ENCODE measurements at places on chromosomes 7 and 10.

DNA sequence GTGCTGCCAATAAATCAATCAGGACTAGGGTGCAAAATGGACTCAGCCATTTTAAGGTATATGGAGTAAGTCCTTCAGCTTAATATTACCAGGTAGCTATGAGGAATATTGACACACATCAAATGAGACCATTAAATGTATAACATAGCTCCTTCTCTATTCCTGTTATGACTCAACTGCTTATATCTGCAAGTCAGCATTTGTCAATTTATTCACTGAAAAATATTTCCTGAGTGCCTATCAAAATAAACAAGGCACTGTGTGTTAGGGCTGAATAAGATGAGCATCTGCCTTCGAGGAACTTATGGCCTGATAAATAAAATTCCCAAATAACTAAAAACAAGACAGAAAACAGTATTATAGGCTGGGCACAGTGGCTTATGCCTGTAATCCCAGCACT lies 113.8 kb downstream of the CDK6 start:
- peaks cover 9% of the 10 kb centered on the region for H3K4me1 ChIP-seq
- H3K4me3 ChIP-seq = no peak overlapping the region
- H3K27ac ChIP-seq = no peak overlapping the region
- H3K36me3 ChIP-seq = peaks cover 9% of the 10 kb centered on the region

- H3K36me3 ChIP-seq = no peaks in the 10 kb centered on the region
- H3K27ac ChIP-seq = no peak overlapping the region
- no peaks in the 10 kb centered on the region for H3K4me1 ChIP-seq
- H3K4me3 ChIP-seq = no peak overlapping the region
These were observed 926 bp upstream of the C7orf33 start for GRCh38 chr7:148589640-148590039.

DNA sequence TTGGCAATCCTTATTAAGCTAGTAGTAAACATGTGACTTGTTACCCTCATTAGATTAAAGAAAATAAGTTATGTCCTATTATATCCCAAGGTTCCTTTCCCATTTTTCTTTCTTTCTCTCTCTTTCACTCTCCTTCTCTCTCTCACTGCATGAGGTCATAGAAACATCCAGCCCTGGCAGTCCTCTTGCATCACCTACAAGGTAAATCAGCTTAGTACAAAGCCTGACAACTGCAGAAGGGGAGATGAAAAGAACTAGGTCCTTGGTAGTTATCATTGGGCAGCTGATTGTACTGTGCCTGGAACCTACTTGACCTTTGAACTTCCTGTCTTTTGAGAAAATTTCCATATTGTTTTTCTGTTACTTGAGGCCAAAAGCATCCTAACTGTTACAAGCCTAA lies 307.9 kb upstream of the SP8 start:
- no peak for DNase-seq
- H3K36me3 ChIP-seq = no peaks in the 10 kb centered on the region
- no peak overlapping the region for H3K4me3 ChIP-seq
- H3K4me1 ChIP-seq = no peaks in the 10 kb centered on the region
- H3K27me3 ChIP-seq = no peaks in the 10 kb centered on the region

GRCh38 chr7:26166684-26167266 lies 14.8 kb downstream of the NFE2L3 start:
- H3K27me3 ChIP-seq = no peaks in the 10 kb centered on the region
- DNase-seq = no peak
- H3K27ac ChIP-seq = peak overlapping the region; percentile 28
- no peaks in the 10 kb centered on the region for H3K36me3 ChIP-seq
- peaks cover 12% of the 10 kb centered on the region for H3K4me1 ChIP-seq

- H3K27me3 ChIP-seq = no peaks in the 10 kb centered on the region
- no peak overlapping the region for H3K27ac ChIP-seq
- DNase-seq = no peak
- no peak overlapping the region for H3K4me3 ChIP-seq
These were observed 40.5 kb downstream of the PAPSS2 start for GRCh38 chr10:87700031-87700796.

GRCh38 chr7:38728145-38728544 lies 97.0 kb upstream of the AMPH start:
- no peaks in the 10 kb centered on the region for H3K27me3 ChIP-seq
- no peaks in the 10 kb centered on the region for H3K4me1 ChIP-seq

DNA sequence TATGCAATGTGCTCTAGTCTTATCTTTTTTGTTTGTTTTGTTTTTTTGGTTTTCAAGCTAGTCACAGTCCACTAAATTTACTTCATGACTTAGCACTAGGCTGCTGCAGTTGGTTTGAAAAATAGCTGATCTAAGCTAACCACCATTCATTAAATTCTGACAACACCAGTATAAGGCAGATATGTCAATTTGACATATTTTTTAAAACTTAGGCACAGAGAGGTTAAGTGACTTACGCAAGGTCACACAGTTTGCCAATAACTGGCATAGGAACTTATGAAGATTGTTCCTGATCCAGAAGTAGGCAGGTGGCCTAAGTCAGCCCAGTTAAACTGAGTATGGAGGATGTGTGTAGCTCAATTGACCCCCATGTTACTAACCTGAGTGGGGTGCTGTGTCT lies 377.3 kb upstream of the NFE2L3 start:
- no peak overlapping the region for H3K27ac ChIP-seq
- DNase-seq = no peak
- H3K4me3 ChIP-seq = no peak overlapping the region
- H3K36me3 ChIP-seq = no peaks in the 10 kb centered on the region
- H3K27me3 ChIP-seq = no peaks in the 10 kb centered on the region

DNA sequence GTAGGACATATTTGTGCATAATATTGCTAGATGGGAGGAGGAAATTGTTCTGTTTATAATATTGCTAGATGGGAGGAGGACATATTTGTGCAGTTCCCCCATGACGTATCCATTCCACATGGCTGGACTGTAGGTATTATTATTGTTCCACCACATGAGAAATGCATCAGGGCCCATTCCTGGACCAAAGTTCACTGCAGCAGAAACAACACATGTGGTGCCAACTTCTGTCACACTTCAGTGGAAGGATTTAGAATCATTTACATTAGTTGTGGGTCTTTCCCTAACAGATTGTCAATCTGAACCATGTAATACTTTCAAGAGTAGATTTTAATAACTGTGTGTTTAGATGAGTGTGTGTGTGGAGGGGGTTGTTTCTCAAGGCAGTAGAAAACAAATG lies 32.7 kb upstream of the MACC1 start:
- no peaks in the 10 kb centered on the region for H3K27me3 ChIP-seq
- no peak overlapping the region for H3K4me3 ChIP-seq
- no peak for DNase-seq
- H3K4me1 ChIP-seq = no peaks in the 10 kb centered on the region
- no peak overlapping the region for H3K27ac ChIP-seq
- H3K36me3 ChIP-seq = no peaks in the 10 kb centered on the region

DNA sequence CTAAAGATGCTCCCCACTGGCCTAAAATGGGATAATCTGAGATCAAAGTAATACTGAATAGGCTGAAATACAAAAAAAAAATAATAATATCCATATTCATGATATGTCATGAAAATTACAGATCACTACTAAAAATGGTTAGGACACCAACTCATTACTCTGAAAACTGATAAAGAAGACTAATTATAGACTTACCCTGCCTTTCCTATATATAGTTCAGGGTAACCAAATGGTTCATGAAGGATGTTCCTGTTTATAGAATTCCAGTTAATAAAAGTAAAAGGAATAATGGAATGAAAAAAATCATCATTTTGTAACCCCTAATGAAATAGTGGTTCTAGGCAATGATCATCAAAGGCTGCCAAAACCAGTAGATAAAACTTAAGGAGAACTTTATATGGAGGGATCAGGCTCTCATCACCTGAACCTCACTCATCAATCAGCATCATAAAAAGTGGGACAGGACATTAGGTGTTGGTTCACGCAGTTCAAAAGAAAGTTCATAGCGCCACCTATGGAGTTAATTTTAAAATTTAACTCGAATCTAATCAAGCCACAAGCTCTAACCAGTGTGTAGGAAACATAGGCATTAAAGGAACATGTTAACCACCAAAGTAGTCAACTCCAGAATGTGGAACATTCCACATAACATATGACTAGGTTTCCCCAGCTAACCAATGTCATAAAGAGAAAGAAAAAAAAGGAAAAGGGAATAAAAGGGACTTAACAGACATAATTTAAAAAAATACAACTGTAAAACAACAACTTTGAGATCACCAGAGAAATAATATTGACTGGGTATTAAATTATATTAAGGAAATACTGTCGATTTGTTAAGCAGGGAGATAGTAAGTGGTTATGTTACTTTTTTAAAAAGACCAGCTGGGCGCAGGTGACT lies 35.7 kb downstream of the P4HA1 start:
- H3K4me3 ChIP-seq = no peak overlapping the region
- H3K27ac ChIP-seq = no peak overlapping the region
- H3K4me1 ChIP-seq = no peaks in the 10 kb centered on the region
- H3K36me3 ChIP-seq = no peaks in the 10 kb centered on the region

GRCh38 chr10:69327463-69328379 lies 49.4 kb downstream of the HK1 start:
- H3K27me3 ChIP-seq = no peaks in the 10 kb centered on the region
- no peak for DNase-seq
- H3K4me1 ChIP-seq = peaks cover 18% of the 10 kb centered on the region
- H3K27ac ChIP-seq = peak overlapping the region; percentile 65
- H3K36me3 ChIP-seq = no peaks in the 10 kb centered on the region
- H3K4me3 ChIP-seq = peak overlapping the region; percentile 48

DNA sequence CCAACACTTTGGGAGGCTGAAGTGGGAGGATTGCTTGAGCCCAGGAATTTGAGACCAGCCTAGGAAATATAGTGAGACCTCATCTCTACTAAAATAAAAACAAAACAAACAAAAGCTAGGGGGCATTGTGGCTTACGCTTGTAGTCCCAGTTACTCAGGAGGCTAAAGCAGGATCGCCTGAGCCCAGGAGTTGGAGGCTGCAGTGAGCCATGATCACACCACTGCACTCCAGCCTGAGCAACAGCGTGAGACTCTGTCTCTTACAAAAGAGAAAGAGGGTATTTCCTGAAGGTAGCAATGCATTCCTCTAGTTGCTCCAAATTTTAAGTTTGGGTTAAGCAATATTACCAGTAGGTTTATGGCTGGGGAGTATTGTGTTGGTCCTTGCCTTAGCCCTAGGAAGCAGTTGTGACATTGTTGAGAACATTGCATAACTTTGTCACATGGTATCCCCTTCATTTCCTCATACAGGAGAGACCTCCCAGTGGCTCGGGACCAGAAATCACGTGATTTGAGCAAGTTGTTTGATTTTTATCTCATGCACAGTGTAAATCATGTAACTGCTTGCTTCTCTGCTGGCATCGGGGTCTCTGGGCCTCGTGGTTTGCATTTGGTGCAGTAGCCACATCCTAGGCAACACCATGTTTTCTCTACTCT lies 23.3 kb upstream of the SMARCD3 start:
- DNase-seq = no peak
- H3K27ac ChIP-seq = no peak overlapping the region
- peaks cover 9% of the 10 kb centered on the region for H3K4me1 ChIP-seq
- H3K27me3 ChIP-seq = no peaks in the 10 kb centered on the region
- no peak overlapping the region for H3K4me3 ChIP-seq

Data from effector memory CD4-positive, alpha-beta T cell (primary cell).